ENCODE measurements at places on chromosomes 5 and 9. TPM values are rescaled to one million over a fixed set of nuclear protein-coding genes. Genes with fewer than 3 reads are reported as not detected.

- no peak overlapping the region for H3K27ac ChIP-seq
- peak overlapping the region; percentile 37 for H3K4me3 ChIP-seq
- H3K27me3 ChIP-seq = peaks cover 82% of the 10 kb centered on the region
These were observed 28.8 kb downstream of the FOXD1 start for GRCh38 chr5:73419465-73420390.

DNA sequence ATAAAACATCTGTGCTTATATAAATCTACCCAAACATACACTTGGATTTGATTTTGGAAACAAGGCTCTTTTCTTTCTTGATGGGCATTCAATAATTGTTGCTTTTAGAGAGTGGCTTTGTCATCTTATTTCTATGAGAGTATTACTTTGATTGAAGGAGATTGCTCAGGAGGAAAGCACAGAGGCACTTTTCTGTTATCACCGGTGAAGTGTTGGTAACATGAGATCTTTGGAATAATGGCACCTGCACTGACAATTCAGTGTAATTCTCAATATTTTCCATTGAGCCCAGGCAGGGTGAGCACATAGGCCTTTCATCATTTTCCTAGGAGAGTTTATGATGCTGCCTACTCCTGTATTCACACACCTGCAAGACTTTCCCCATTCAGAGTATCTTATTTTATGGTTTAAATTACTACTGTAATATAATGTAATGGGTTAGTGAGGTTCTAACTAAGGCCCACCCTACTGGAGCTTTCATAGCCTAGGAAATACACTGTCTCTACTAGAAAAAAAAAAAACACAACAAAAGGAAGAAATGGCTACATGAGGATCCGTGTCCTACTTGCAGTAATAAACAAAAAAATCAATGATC, 244.3 kb downstream of the DENND1A start:
- H3K4me1 ChIP-seq = no peaks in the 10 kb centered on the region
- no peak for DNase-seq
- H3K27me3 ChIP-seq = no peaks in the 10 kb centered on the region
- no peak overlapping the region for H3K4me3 ChIP-seq
- H3K36me3 ChIP-seq = no peaks in the 10 kb centered on the region
- H3K27ac ChIP-seq = no peak overlapping the region

DNA sequence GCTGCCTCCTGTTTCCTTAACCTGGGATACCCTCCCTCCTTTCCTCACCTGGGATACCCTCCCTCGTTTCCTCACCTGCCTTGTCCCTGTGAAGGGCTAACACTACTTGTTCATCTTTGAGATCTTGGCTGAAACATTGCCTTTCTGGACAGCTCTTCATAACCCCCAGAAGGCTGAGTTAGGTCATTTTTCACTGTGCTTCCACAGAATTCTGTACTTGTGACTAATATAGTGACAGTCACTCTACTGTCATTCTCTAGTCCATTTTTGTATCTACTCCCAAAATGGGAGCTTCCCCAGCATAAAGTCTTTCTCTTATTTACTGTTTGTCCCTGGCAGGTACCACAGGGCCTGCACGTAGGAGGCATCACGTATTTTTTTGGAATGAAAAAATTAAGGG, 21.5 kb upstream of the DAB2 start:
- no peaks in the 10 kb centered on the region for H3K36me3 ChIP-seq
- H3K27ac ChIP-seq = no peak overlapping the region
- no peak for DNase-seq
- H3K4me1 ChIP-seq = no peaks in the 10 kb centered on the region
- no peaks in the 10 kb centered on the region for H3K27me3 ChIP-seq
- no peak overlapping the region for H3K4me3 ChIP-seq

GRCh38 chr9:7967851-7968250, 168.3 kb upstream of the DMAC1 start:
- no peak overlapping the region for H3K4me3 ChIP-seq
- no peaks in the 10 kb centered on the region for H3K36me3 ChIP-seq
- DNase-seq = no peak
- no peaks in the 10 kb centered on the region for H3K27me3 ChIP-seq
- H3K27ac ChIP-seq = no peak overlapping the region
- no peaks in the 10 kb centered on the region for H3K4me1 ChIP-seq

DNA sequence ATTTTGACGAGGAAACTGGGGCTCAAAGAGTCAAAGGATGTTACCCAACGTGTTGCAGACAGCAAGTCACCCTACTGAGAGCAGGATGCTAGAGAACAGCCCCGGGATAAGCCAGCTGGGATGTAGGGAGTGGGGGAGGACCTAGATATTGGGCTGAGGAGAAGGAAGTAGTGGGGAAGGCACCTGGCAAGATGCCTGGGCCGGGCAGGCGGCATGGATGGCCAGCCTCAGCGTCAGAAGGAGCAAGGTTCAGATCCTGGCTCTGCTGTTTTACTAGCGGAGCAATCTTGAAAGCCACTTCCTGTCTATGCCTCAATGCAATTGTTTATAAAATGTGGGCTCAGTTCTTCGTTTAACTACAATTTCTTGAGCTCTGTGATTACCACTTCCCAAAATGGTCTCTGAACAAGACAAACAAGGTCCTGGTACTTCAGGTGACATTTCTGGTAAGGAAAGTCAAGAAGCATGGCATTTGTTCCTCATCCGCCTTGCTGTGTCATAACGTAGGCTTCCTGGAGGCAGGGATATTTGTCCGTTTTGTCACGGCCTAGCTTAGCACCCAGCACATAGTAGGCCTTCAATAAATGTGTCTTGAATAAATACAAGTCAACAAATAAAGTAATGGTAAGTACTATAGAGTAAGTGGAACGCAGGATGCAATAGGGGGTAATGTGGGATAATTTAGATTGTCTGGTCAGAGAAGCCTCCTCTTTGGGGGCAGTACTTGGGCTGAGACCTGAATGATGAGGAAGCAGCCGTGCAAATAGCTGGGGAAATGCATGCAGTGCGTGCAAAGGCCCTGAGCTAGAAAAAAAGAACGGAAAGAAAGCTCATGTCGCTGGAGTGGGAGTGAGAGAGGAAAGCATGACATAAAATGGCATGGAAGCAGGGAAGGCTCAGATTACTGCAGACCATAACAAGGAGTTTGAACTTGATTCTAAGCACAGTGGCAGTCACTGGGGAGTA, 70.5 kb downstream of the SMIM23 start:
- no peak for DNase-seq
- no peak overlapping the region for H3K27ac ChIP-seq
- H3K4me1 ChIP-seq = no peaks in the 10 kb centered on the region
- no peak overlapping the region for H3K4me3 ChIP-seq
- H3K27me3 ChIP-seq = no peaks in the 10 kb centered on the region

DNA sequence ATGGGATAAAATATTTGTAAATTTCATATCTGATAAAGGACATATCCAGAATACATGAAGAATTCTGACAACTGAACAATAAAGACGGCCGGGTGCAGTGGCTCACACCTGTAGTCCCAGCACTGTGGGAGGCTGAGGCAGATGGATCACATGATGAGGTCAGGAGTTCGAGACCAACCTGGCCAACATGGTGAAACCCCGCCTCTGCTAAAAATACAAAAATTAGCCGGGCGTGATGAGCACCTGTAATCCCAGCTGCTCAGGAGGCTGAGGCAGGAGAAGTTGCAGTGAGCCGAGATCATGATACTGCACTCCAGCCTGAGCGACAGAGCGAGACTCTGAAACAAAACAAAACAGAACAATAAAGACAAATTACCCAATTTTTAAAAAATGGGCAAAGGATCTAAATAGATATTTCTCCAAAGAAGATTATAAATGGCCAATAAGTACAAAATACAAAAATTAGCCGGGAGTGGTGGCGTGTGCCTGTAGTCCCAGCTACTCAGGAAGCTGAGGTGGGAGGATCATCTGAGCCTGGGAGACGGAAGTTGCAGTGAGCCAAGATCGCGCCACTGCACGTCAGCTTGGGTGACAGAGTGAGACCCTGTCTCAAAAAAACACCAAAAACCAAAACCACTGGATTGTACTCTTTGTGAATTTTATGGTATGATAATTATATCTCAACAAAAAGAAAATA, 9.6 kb upstream of the NSD1 start:
- H3K4me3 ChIP-seq = no peak overlapping the region
- no peaks in the 10 kb centered on the region for H3K27me3 ChIP-seq
- no peaks in the 10 kb centered on the region for H3K36me3 ChIP-seq
- no peaks in the 10 kb centered on the region for H3K4me1 ChIP-seq

DNA sequence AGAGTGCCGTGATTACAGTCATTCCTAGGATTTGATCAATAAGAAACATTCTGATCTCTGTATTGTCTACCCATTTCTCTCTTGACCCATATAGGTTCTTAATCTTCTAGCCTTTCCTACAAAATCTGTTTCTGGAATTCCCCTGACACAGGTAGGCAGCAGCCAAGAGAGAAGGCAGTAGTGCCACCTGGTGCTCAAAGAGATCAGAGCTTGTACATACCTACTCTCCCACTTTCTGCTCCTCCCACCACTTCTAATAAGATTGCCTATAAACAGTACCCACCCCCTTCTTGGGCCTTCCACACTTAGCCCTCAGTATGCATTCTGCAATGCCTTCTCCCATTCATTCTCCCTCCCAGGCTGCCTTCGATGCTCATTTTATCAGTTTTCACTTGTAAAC, 117.4 kb upstream of the RORB start:
- H3K4me3 ChIP-seq = no peak overlapping the region
- no peak overlapping the region for H3K27ac ChIP-seq
- H3K4me1 ChIP-seq = no peaks in the 10 kb centered on the region
- no peaks in the 10 kb centered on the region for H3K36me3 ChIP-seq

- H3K27me3 ChIP-seq = no peaks in the 10 kb centered on the region
- DNase-seq = no peak
- H3K4me1 ChIP-seq = no peaks in the 10 kb centered on the region
- H3K36me3 ChIP-seq = no peaks in the 10 kb centered on the region
- peak overlapping the region; percentile 72 for H3K27ac ChIP-seq
These were observed 50.1 kb downstream of the FBXW11 start for GRCh38 chr5:171956314-171956713.

- no peaks in the 10 kb centered on the region for H3K27me3 ChIP-seq
- DNase-seq = no peak
- no peaks in the 10 kb centered on the region for H3K36me3 ChIP-seq
- no peaks in the 10 kb centered on the region for H3K4me1 ChIP-seq
- no peak overlapping the region for H3K27ac ChIP-seq
These were observed 17.2 kb downstream of the HK3 start for GRCh38 chr5:176881816-176882566.

GRCh38 chr9:131126059-131126426, 657 bp downstream of the NUP214 start:
- H3K27ac ChIP-seq = peak overlapping the region; percentile 93
- H3K4me3 ChIP-seq = peak overlapping the region; percentile 100
- H3K27me3 ChIP-seq = no peaks in the 10 kb centered on the region

DNA sequence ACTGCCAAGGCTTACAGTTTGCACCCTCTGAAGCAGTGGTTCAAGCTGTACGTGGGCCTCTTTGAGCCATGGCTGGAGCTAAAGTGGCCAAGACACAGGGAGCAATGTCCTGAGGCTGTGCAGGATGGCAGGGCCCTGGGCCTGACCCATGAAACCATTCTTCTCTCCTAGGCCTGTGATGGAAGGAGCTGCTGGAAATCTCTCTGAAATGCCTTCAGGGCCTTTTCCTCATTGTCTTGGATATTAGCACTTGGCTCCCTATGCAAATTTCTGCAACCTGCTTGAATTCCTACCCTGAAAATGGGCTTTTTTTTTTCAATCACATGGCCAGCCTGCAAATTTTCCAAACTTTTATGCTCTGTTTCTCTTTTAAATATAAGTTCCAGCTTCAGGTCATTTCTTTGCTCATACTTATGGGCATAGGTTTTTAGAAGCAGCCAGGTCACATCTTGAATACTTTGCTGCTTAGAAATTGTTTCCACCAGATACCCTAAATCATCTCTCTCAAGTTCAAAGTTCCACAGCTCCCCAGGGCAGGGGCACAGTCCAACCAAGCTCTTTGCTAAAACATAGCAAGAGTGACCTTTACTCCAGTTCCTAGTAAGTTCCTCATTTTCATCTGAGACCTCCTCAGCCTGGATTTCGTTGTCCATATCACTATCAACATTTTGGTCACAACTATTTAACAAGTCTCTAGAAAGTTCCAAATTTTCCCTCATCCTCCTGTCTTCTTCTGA, 138.3 kb downstream of the OSTF1 start:
- no peaks in the 10 kb centered on the region for H3K27me3 ChIP-seq
- H3K4me1 ChIP-seq = peaks cover 3% of the 10 kb centered on the region
- no peak overlapping the region for H3K27ac ChIP-seq

Gene PALM2AKAP2
- total RNA-seq = 6.4 TPM

Gene UGT3A2
- total RNA-seq = not detected

Gene FAM78A
- total RNA-seq = 2.5 TPM

Gene ERCC6L2
- total RNA-seq = 69.9 TPM
